ENCODE measurements at places on chromosomes 4 and X.

GRCh38 chrX:40016749-40017148, 81.0 kb downstream of the BCOR start:
- no peak for DNase-seq

GRCh38 chr4:83197555-83198235, 83.2 kb upstream of the PLAC8 start:
- no peak for DNase-seq

DNA sequence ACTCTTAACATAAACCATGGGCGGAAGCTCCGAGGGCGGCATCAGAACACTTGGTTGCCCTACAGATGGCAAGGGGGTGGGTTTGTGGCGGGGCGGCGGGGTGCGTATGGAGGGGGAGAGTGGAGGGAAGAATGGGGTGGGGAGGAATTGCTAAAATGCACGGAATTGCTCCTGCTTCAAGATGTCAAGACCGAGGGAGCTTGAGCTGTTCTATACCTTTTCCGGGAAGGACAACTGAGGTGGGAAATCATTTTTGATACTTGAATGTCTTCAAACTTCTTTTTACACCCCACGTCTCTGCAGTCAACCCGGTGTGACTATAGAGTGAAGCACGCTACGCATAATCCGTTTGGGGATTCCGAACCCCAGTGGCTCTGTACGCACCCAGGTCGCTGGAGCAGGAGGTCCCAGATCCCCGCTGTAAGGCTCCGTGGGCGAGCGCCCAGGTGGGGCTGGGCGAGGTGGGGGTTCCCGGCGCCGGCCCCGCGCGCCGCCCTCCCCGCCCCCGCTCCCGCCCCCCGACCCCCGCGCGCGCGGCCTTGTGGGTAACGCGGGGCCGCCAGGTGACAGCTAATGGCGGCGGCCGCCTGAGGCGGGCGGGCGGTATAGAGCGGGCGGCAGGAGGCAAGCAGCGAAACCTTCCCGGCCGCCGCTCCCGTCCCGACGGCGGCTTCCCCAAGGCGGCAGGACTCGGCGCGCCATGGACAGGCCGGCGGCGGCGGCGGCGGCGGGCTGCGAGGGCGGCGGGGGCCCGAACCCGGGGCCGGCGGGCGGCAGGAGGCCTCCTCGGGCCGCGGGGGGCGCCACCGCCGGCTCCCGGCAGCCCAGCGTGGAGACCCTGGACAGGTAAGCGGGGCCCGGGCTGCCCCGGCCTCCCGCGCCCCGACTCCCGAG, at the start of gene MTMR1:
MTMR1 (plus strand) TSS at position 566 of the 894 bp plus-strand sequence; CDS start at position 701, 135 bp downstream.
- DNase-seq, result no peak

DNA sequence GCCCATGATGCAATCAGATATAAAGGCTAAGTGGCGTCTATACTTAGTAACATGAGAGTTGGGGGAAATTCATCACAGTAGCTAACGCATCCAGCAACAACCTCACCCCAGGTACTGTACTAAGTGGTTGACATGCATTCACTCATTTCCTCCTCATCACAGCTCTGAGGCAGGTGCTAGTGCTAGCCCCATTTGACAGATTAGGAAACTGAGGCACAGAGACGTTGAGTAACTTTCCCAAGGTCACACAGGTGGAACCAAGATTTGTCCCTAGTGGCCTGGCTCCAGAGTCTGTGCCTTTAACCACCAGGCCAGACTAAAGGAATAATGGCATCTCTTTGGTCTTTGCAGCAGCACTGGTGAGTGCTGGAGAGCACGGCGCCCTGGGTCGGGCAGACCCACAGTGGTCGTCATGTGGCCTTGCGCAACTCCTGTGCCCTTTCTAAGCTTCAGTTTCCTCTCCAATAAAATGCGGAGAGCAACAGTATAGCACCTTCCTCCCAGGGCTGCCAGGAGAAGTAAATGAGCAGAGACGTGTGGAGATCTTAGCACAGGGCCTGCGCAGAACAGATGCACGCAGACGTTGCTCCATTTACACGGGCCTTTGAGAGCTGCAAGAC, 186.4 kb downstream of the BCOR start:
- DNase-seq, result no peak

DNA sequence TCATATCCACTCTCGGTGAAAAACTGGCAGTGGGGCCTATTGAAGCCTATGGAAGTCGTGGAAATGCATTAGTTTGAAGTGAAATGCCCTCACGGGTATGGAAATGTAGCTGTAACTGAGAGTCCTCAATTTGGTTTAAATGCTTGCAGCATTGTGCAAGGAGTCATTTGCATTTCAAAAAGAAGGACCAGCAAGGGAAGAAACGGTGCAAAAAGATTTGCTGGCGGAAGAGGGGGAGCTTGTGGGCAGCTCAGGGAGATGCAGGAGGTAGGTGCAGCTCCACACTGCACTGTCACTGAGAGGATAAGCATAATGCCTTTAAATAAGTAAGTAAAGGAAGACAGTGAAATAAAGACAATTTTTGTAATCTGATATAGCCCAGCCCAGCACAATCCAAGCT, 400.4 kb upstream of the DIPK2B start:
- DNase-seq, result no peak

- DNase-seq, result no peak
Measured at GRCh38 chr4:6153874-6154273, 46.5 kb downstream of the JAKMIP1 start.

- DNase-seq, result no peak
Measured at GRCh38 chr4:156829201-156829873, 142.3 kb downstream of the PDGFC start.

GRCh38 chrX:153925739-153926551, at the start of gene ARHGAP4:
ARHGAP4 (minus strand) TSS chrX:153926264; CDS start chrX:153926202, 62 bp downstream.
- no peak for DNase-seq

GRCh38 chr4:186201535-186202230, 10.3 kb downstream of the CYP4V2 start:
- no peak for DNase-seq

DNA sequence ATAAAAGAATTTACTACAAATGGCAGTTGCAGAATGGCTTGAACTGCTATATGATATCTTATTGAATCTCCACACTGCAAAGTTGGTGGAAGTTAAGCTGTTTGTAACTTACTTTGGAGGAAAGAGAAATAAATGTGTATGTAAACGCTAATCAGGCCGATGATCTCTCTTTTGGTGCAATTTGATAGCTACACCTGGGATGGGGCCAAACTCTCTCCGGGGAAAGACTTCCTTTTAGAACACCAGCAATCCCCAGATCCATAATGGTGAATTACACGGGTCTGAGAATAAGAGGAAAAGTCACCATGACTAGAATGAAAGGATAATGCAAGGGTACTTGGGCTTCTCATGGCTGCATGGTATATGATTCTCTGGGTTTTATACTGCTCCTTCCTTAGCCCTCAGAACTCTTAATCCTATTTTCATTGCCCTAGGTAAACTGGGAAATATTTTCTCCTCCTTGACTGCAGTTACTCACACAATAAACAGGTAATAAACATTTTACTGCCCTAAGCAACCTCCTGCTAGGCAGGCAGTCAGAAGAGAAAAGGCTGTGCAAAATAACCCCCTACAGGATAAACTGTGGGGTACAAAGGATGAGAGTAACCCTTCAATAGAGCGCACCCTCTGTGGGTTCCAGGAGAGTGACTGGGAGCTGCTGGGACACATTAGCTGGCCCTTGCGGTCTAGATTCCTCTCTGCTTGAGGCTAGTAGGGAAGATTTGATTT, 109.3 kb downstream of the MGST2 start:
- DNase-seq, result no peak

- DNase-seq, result no peak
Measured at GRCh38 chr4:102402223-102402622, 56.9 kb upstream of the SLC39A8 start.

- no peak for DNase-seq
Measured at GRCh38 chrX:31331928-31332327, 260.1 kb upstream of the FTHL17 start.

GRCh38 chrX:109958266-109958665, 44.6 kb upstream of the TMEM164 start:
- DNase-seq, result no peak

DNA sequence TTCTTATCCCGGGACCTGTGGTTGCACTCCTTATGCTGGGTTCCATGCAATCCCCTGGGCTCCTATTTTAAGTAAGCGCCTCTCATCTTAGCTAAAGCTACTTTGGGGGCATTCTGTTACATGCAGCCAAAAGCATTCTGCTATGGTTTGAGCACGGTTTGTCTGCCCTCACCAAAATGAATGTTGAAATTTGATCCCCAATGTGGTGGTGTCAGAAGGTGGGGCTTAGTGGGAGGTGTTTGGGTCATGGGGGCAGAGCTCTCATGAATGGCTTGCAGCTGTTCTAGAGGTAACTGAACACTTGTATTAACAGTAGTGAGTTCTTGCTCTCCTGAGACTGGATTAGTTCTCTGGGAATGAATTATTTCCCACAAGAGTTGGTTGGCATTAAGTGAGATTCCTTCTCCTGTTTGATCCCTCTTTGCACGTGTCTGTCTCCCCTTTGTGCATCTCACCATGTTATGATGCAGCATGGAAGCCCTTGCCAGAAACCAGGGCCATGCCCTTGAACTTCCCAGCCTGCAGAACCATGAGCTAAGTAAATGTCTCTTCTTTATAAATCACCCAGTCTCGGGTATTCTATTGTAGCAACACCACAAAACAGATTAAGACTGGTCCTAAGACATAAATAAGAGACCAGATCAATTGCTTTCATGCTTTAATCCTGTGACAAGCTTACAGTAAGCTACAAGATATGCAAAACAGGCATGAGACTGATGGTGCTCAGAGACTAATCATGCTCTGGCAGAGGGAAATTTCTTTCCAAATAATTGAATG, 141.8 kb downstream of the TSPAN5 start:
- no peak for DNase-seq

DNA sequence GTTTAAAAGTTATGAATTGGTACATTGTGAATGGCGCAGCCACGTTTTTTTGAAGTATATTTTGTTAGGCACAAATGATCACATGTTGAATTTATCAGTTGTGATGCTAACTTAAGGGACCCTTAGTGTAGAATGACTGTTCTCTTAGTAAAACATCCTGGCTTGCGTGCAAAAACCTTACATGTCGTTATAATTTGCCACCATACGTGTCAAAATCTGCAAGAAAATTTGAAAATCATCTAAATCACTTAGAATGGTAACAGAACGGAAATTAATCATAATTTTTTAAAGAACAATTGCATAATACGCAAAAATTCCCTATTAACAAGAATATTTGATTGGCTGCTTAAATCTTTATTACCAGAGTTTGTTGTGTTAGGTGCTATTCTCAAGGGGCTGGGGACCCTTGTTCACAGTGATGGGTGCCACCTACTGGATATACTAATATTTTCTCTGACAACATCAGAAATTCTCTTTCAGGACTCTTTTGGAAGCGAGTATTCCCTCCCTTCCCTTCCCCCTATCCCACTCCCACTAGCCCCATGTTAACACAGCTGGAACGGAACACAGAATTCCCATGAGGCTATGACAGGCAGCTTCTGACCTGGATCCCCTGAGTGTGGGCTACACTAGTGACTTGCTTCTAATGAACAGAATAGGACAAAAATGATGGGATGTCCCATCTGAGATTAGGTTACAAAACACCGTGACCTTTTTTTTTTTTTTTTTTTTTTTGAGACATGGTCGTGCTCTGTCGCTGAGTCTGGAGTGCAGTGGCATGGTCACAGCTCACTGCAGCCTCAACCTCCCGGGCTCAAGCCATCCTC, 71.8 kb downstream of the SUPT20HL2 start:
- DNase-seq, result no peak

DNA sequence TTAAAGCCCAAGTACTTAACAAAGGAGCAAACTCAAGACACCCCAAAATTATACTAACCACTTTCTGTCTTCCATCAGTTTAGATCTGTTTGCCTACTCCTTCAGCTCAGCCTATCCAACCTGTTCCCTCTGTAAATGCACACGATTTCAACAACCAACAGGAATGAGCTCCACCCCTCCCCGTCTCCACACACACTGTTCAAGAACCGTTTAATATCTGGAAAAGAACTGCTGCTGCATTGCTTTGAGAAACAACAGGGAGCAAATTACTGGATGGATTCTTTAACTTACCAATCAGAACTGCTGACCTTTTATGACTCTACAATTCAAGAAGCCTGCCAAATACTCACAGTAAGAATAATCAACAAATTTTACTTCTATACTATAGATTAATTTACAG, 87.0 kb downstream of the FBXW7 start:
- DNase-seq, result no peak

GRCh38 chr4:123581802-123582201, 185.2 kb downstream of the SPRY1 start:
- DNase-seq, result no peak

DNA sequence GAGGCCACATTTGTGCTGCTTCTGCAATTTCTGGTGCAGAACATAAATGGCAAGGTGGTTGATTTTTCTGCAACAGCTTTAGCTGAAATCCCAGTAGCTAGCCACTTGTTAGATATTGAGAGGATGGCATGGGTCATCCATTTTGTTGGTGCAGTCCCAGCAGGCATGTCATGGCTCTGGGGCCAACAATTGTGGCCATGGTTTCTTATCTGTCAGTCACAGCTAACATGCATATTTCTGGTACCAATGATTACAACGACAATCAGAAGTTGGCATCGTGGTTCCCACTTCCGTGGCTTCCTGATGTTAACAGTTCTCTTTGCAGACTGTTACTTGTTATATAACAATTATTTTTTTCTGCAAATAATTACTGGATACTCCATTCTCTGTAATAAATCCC, 42.8 kb upstream of the PRKG2 start:
- no peak for DNase-seq

DNA sequence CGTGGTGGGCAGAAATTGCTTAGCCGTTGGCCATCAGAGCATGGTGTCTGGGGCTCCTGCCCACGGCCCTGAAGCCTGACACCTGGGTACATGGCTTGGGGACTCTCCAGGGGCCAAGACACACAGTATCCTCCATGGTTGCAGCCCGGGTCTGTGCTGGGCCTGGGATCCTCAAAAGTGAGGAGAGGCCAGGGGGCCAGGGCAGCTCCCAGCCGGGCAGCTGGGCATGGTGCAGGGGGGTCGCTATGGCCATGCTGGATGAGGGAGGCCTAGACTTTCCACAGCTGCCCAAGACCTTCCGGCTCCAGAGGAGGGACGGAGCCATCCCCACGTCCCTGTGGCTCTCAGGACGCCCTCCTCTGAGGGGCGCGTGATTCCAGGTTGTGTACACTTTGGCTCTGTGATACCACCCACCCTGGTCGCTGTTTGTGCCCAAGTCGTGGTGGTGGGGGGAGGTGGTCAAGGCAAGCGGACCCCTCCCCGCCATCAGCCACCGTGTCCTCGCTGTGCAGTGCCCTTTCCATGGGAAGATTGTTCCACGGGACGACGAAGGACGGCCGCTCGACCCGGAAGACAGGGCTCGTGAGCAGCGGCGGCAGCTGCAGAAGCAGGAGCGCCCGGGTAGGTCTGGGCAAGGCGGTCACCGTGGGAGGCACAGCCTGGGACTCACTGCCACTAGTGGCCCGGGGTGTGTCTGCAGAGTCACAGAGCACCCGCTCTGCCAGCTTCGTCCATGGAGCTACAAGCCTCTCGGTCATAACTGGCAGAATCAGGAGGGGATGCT, 25.7 kb downstream of the NKX1-1 start:
- no peak for DNase-seq

- DNase-seq, result no peak
Measured at GRCh38 chrX:108642273-108642628, 94.1 kb downstream of the IRS4 start.

- DNase-seq, result no peak
Measured at GRCh38 chr4:147311956-147312355, 168.9 kb upstream of the EDNRA start.

GRCh38 chrX:44343412-44344141, at the start of gene EFHC2:
EFHC2 (minus strand) TSS chrX:44343672; CDS start chrX:44343588, 84 bp downstream.
- DNase-seq, result no peak

Data from vagina (tissue), 2 donors.